ENCODE measurements at places on chromosomes 12 and 14.
A peak's percentile ranks its signal among the peaks of the same experiment; 100 is the strongest.

GRCh38 chr12:124490584-124491305 is 76.7 kb downstream of the NCOR2 start:
- DNase-seq: no peak

GRCh38 chr12:5220835-5221234 is 177.2 kb downstream of the KCNA5 start:
- no peak for DNase-seq

DNA sequence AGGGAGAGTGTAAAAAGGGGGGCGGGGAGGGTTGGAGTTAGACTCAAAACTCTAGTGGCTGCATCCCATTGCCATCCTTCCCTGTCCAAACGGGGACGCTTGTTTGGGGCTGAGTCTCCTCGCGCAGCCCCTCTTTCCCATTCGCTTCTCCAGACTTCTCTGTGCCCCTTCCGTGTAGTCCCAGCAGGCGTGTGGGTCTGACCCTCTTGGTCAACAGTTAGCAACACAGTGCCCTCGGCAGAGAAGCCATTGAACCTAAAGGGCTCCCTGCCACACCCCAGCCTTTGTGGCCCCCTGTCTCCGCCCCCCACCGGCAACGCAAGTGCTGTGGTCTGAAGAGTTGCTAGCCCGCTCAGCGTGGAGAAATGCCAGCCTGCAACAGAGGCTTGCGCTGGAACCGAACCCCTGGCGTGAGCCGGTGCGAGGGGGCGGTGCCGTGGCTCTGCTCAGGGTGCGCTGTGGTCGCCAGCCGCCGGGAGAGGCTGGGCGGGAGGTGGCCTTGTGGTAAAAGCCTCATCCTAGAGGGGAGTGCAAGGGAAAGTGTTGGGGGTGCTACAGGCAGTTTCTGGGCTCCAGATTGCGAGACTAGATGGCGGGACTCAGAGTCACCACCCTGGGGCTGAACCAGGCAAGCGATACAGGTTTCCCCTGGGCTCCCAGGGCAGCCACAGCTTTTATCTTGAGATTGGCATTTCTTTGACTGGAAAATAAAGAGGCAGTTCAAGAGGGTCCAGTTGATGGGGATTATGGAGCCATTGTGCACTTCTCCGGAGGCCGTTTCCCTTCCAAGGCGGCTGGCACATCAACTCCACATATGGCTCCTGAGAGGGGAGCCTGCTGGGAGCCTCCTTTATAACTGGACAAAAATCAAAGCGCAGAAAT is 2.1 kb downstream of the PLXNC1 start:
- peak; percentile 12 for DNase-seq

GRCh38 chr14:55609681-55610080 is 29.7 kb downstream of the KTN1 start:
- no peak for DNase-seq

- DNase-seq: no peak
Measured at GRCh38 chr12:10384191-10384590, 5.7 kb downstream of the KLRK1 start.

- DNase-seq: peak; percentile 56
Measured at GRCh38 chr12:49866859-49867569, 24.1 kb upstream of the BCDIN3D start.

DNA sequence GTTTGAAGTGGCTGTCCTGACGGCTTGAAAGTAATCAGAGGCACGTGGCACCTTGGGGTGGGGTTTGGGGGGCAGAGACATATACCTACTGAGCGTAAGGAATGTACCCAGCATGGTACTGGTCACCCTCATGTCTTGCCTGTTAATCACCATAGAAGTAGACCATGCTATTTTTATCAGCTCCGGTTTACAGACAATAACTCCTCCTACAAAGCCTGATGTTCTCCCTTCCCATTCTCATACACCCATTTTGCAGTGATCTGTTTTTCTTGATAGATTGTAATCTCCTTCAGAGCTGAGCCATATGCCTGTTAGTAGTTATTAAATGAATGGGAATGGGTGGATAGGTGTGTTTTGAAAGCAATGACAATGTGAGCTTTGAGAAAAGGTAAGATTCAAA is 10.5 kb downstream of the EVL start:
- no peak for DNase-seq

- DNase-seq: peak; percentile 54
Measured at GRCh38 chr14:60734465-60735242, at the start of gene MNAT1. Gene MNAT1 (plus strand): TSS chr14:60734761. CDS start chr14:60734863, 102 bp downstream.

DNA sequence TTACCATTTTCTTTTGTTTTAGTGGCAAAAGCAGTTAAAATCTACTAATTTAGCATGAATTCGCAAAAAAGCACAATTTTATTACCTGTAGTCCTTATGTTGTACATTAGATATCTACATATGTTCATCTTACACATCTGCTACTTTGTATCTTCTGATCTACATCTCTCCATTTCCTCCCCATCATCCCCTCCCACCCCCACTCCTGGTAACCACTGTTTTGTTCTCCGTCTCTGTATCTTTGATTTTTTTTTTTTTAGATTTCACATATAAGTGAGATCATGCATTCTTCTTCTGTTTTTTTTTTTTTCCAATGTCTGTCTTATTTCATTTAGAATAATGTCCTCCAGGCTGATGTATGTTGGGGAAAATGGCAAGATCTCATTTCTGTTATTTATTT is 922.7 kb downstream of the VRK1 start:
- DNase-seq: peak; percentile 19

DNA sequence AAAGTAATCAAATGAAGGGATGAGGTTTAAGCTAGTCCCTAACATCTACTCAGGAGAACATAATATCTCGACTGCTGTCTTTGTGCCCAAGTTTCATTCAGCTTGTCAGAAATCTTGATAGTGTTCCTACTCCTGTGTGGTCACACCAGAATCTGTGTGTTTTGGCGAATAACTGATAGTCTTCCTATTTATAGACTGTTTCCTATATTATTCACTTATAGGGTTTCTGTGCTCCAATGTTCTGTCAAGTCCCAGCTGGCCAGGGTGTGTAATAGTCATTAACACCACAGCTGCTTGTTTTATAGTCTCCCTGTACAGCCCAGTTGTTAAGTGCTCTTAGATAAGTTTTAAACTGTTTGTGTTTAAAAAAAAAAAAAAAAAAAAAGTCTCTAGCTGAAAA is 45.9 kb downstream of the GPR135 start:
- no peak for DNase-seq

DNA sequence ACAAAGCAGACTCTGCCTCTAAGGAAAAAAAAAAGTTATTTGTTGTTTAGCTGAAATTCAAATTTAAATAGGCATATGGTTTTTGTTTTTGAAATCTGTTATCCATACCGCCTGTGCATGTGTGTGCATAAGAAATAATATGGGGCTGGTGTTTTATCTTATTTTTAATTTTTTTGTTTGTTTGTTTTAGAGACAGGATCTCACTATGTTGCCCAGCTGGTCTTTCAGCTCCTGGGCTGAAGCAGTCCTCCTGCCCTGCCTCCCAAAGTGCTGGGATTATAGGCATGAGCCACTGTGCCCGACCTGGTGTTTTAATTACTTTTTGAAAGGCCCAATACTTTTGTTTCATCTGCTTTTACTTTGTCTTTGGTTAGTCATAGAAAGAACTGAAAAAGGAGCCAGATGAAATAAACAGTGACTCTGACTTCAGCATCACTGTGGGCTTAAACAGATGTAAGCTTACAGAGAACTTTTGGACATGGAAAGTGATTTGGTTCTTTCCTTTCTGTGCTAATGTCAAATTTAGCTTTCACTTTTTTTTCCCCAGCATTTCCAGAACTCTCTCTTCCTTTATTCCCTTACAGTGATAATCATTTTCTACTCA is 37.2 kb downstream of the SUPT16H start:
- DNase-seq: no peak

- DNase-seq: no peak
Measured at GRCh38 chr12:42002563-42002962, 142.1 kb downstream of the GXYLT1 start.

- DNase-seq: no peak
Measured at GRCh38 chr12:68140556-68140955, 19.0 kb downstream of the IFNG start.

- DNase-seq: no peak
Measured at GRCh38 chr14:29529418-29529817, 398.2 kb downstream of the PRKD1 start.

GRCh38 chr12:34595749-34596733 is 573.7 kb downstream of the ALG10 start:
- no peak for DNase-seq

GRCh38 chr12:48036818-48037217 is 32.5 kb upstream of the COL2A1 start:
- DNase-seq: no peak

DNA sequence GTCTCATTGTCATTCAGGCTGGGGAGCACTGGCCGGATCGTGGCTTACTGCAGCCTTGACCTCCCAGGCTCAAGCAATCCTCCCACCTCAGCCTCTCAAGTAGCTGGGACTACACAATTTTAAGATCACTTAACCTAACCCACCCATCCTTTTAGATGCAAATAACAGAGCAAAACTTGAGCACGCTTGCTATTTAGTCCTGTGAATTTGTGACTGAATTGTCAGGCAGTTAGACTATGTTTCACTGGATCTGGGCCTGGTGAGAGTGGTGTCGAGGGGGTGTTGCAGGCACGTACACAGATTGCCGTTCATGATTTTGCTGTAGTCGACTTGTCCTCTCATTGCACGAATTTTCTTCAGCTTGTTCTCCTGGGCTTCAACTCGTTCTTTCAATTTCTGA is 38.2 kb downstream of the ZFYVE21 start:
- DNase-seq: no peak

DNA sequence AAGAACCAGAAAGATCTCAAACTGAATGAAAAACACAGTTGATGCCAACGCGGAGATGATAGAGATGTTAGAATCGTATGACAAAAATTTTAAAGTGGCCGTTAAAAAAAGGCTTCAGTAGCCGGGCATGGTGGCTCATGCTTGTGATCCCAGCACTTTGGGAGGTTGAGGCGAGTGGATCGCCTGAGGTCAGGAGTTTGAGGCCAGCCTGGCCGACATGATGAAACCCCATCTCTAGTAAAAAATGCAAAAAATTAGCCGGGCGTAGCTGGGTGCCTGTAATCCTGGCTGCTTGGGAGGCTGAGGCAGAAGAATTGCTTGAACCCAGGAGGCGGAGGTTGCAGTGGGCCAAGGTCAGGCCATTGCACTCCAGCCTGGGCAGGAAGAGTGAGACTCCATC is 5.4 kb upstream of the ACVRL1 start:
- no peak for DNase-seq

DNA sequence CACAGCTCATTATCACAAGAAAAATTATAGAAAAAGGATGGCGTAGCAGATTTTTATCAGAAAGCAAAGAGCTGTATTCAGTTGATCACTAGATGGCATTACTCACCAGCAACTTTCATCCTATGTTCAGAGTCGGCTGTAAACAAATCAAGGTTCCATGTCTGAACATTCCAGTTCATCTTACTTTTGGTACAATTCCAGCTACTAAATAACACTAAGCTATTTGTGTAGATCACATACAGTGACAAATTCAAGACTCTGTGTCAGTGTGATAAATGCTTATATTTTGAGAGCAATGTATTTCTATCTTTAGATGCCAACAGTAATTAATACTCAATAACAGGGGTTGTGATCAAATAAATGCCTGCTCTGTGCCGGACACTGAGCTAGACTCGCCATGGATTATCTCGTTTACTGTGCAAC is 30.1 kb downstream of the NRDE2 start:
- no peak for DNase-seq

DNA sequence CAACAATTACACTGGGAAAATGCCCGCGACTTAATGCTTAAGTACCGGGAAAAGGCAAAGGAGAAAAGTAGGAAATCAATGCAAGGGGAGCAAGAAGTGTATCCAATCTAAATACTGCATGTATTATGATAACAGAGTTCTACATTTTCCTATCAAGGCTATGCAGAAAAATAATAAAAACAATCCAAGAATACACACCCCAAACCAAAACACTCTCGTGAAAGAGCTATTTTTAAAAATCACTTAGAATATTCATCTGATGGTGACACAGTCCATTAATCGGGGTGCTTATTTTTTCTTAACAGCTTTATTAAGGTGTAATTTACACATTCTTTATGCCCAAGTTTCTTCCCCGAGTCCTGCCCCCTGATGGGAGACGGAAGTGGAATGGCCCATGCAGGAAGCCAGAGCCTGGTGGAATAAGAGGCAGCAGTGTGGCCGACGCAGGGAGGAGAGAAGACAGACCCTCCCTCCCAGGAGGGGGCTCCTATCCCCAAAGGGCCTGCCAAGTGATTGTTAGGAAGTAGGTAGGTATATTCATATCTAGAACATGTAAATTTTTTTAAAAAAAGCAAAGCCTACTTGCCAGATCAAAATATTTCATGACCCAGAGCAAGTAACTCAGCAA is 174.3 kb downstream of the FOXN3 start:
- no peak for DNase-seq

DNA sequence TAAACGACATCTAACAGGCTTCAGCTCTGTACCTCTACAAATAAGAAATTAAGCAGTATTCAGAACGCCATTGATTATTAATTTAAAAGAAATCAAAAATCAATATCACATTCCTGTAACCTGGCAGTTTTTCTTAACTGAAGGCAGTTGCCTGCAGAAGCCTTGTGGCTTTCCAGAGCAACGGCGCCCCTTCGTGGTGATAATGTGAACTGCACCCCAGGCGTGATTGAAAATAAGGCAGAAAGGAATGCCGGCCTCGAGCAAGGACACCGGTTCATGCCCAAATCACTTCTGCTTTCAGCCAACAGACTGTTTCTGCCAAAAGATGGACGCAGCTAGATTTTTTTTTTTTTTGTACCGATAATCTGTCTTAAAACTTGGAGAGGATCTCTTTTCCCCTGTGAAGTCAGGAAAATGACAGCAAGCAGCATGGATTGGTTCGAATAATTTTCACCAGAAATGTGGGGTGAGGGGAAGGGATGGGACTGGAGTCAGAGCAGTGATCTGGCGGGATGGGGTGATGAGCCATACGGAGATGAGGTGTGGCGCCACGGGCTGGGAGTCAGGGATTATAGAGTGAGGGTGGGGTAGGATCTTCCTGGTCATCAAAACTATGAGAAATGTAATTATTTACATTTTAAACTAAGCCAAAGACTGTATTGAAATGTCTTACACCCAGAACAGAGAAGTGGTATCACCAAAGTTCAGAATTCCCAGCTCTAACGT is 473.0 kb downstream of the DPF3 start:
- peak; percentile 42 for DNase-seq

- no peak for DNase-seq
Measured at GRCh38 chr12:6534695-6534944, 303 bp downstream of the GAPDH start.

- no peak for DNase-seq
Measured at GRCh38 chr12:53594897-53595615, 31.1 kb downstream of the ATF7 start.
